PC-3 (cell line): ENCODE measurements at places on chromosomes 4 and X. TPM values are rescaled to one million over a fixed set of nuclear protein-coding genes. Genes with fewer than 3 reads are reported as not detected.
A peak's percentile ranks its signal among the peaks of the same experiment; 100 is the strongest.

Gene NLGN4X
- total RNA-seq, result not detected in 2 replicates

Gene FGF2
- total RNA-seq, result 4.0 and 4.1 TPM in 2 replicates

Gene GYG2
- 0.58 and 1.7 TPM in 2 replicates for total RNA-seq

Gene TCEANC
- 0.62 and 0.69 TPM in 2 replicates for total RNA-seq

Gene MAGEA1
- total RNA-seq, result 0.07 TPM in 1 of 2 replicates, not detected in the other

Gene DUSP9
- total RNA-seq, result 10.7 and 13.0 TPM in 2 replicates

Gene PSAPL1
- 0.15 TPM in 1 of 2 replicates, not detected in the other for total RNA-seq

Gene GAGE13
- total RNA-seq, result not detected in 2 replicates

Gene PTCHD1
- not detected in 2 replicates for total RNA-seq

- DNase-seq, result no peak
These were observed 226.6 kb downstream of the KDR start for GRCh38 chr4:54898656-54899340.

GRCh38 chr4:147678796-147679549 lies 5.0 kb downstream of the PRMT9 start:
- peak; percentile 7 for DNase-seq

DNA sequence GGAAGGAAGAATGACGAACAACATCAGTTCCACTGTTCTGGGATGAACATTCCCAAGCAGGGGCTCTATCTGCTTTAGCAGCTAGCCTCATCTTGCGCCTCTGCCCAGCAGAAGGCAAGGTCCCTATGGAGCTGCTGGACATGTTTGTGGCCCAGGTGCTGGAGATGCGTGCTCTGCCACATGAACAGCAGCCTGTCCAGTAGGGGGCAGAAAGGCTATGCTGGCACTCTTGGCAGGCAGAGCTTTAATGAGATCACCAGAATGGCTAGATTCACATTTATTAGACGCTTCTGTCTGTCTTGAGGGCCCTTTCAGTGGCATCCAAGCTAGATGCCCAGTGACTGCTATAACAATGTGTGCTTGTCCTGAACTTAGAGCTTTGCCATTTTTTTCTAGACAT lies 1826.0 kb downstream of the STIM2 start:
- peak; percentile 60 for DNase-seq

- no peak for DNase-seq
These were observed 104.6 kb downstream of the TNIP2 start for GRCh38 chr4:2651546-2651945.

GRCh38 chr4:55012363-55013230 lies 112.8 kb downstream of the KDR start:
- DNase-seq, result peak; percentile 38

DNA sequence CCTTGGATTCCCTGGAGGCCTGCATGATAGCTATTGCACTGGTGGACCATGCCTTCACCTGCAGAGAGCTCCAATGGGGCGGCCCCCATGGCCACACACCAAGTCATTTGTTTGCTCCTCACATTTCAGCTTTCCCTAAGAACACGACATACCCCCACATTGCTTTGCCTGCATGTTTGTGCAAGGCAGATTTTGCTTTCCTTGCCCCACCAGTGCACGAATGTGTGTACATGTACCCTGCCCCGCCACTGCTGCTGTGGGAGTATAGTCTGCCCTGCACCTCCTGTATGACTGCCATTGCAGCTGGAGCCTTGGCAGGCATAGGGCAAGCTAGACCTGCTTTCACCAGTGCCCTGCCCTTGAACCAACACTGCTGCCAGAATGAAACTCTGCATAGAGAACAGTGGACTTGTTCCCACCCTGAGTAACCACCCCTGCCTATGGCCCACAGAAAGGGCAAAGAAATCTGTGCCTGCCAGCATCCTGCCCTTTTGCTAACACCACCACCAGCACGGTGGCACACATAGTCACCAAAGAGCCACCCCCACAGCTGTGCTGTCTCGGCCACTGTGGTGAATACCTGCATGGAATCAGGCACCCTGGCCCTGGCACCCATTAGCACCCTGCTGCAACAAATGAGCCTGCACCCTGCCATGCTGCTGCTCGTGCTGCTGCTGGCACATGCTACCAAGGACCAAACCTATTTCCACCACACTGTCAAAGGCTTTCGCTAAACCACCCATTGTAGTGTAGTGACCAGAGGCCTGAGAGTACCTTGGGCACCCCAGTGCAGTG lies 661.7 kb upstream of the FAM241A start:
- no peak for DNase-seq

- DNase-seq, result no peak
These were observed 882.4 kb downstream of the C4orf33 start for GRCh38 chr4:129978315-129978714.

- DNase-seq, result no peak
These were observed 12.4 kb upstream of the CYBB start for GRCh38 chrX:37767430-37767829.

DNA sequence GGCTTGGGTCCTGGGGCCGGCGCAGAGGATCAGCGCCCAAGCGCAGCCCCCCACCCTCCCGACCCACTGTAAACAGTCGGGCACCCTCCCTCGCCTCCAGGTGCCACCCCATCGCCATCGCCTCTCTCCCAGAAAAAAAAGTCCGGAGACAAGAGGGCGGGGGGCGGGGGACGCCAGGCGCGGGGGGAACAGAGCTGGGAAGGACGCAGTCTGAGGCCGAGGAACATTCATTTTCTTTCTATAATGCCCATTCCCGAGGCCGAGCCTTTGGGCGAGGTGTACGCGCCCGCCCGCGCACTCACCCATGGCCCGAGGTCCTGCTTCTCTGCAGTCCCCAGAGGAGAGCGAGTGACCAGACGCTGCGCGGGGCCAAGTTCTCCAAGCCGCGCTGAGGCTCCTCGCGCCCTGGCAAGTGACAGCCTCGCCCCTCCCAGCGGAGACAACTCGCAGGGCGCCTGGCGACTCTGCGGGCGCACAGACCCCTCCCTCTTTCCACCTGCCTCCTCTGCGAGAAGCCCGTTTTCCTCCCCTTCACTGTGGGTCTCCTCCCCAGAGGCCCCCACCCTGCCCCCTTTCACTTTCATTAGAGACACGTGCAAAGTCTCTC lies 63.5 kb upstream of the WDR17 start:
- DNase-seq, result peak; percentile 34

DNA sequence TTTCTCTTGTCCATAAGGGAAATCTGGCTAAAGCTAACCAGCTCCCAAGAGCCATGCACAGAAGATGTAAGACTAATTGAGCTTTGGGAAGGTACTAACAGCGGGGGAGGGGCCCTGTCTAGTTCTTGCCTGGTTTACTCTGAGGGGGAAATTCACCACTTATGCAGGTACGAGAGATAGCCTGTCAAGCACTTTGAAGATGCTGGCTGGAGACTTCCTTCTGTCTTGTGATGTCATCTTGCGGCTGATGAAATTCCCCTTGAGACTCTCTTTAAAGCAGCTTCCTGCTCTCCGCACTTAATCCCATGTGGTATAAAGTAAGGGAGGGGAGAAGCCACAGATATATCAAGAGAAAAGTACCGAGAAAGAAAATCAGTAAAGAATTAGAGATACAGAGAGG lies 345.3 kb downstream of the MAPK10 start:
- DNase-seq, result no peak

GRCh38 chr4:17562157-17562556 lies 14.8 kb upstream of the LAP3 start:
- peak; percentile 8 for DNase-seq

- DNase-seq, result peak; percentile 88
These were observed 79.9 kb downstream of the SLC9A6 start for GRCh38 chrX:136065044-136065671.

DNA sequence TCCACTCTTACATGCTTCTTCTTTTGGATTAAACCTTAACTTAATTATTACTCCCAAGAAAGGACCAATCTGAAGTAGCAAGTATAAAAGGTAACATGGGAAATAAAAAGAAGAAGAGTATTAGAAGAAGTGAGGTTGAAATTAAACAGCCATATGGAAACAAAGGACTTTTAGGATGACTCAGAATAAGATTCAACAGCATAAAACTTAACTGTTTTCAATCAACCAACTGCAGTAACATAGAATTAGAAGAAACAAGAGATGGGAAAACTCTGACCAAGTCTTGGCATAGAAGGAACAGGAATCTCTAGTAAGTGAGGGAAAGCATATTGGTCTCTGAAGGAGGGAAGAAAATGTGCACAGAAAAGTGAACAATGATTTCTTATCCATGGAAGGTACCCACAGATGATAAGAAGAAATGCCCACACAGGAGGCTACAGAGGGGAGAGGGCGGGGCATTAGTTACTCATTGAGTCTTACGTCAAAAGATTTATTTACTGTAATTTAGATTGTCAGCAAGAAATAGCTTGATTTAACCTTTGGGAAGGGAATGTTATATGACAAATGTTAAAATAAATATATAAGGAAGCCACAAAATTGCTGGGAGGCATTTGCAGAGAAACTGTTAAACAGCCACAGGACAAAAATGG lies 177.3 kb downstream of the BANK1 start:
- DNase-seq, result peak; percentile 72

DNA sequence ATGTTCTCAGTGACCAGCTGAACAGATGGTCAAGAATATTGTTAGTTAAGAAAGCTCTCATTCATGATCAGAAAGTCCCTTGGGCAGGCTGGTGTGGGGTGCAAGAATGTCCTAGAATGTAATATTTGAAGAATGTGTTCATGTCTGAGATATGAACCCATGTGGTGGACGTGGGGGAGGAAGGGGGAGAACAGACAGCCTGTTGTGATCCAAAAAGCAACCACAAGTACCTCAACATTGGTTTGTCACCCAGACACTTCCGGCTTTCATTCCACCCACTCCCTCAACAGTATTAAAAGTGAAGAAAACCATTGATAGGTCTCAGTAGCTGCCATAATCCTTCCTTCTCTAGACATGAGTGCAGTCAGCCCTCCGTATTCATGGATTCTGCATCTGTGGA lies 82.2 kb downstream of the MAML3 start:
- no peak for DNase-seq

DNA sequence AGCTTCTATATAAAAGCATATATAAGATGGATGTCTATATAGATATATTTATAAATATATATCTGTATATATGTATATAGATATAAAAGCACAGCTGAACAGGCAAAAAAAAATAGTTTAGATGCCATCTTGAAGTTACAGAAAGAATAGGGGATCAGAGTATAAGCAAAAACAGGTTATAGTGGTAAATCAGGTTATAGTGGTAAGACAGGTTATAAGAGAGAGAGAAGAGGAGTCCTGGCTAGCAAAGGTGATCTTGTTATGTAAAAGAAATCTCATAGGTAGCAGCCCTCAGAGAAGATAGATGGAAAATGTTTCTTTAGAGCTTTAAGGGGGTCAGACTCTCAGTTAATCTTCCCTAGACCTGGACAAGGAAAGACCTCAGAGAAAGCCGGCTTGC lies 1263.1 kb downstream of the PCDH7 start:
- peak; percentile 34 for DNase-seq

DNA sequence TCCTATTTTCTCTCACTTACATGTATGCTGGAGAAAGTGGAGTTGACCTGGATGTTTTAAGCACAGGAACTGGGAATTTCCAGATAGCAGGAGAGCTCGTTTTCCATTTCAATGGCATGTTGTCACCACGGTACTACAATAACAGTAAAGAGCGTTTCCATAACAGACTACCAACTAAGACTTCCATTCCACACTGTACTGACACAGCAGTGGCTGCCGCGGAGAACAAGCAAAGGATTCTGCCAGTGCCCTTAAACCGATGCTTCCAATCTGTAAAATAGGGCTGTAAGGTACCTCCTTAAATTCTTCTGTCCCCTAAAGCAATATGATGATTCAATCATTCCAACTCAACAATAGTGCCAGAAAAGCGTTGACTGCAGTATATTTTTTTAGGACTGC lies 143.9 kb downstream of the KLHL13 start:
- DNase-seq, result no peak

DNA sequence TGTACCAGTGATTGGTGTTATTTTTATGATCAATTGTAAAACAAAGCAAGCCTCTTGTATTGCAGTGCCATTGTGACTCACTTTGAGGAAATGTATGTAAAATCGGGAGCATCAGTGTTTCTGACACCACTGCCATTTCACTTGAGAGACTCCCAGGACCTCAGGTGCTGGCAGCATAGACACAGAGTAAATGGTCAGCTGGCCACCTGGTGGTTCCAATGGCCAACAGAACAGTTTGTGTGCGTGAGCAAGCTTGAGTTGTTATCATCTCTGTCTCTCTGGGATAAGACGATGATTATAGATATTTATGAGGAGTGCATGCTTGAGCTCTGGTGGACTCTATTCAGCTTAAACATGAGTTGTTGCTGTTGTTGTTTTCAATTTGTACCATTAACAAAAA lies 356.6 kb downstream of the GUCY2F start:
- no peak for DNase-seq

GRCh38 chr4:36385951-36386571 lies 104.6 kb downstream of the DTHD1 start:
- DNase-seq, result no peak

DNA sequence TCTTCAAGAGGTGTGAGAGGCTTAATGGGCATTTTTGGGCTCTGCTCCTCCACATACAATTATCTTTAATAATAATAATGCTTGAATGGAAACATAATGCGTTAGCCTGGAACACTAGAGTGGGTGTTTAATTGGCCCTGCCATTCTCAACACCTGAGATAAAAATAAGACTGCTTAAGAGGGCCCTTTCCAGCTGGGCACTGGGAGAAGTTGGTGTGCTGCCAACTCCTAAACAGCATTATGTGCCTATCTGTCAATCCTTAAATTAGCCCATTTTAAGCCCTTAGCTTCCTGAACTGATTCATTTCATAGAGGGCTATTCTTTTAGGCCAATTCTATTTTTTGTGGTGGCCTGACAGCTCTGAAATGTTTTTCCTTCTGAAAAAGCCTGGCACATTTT lies 211.1 kb upstream of the ZIC3 start:
- no peak for DNase-seq
